Peyer's patch (tissue), 4 donors: ENCODE measurements at places on chromosomes 5 and 9. TPM values are rescaled to one million over a fixed set of nuclear protein-coding genes. Genes with fewer than 3 reads are reported as not detected.
A peak's percentile ranks its signal among the peaks of the same experiment; 100 is the strongest.

Gene BARHL1
- total RNA-seq: not detected

GRCh38 chr5:109709225-109709624 is 19.5 kb downstream of the MAN2A1 start:
- no peak overlapping the region for H3K27ac ChIP-seq
- peak; percentile 62 for DNase-seq
- H3K27me3 ChIP-seq: no peaks in the 10 kb centered on the region
- H3K36me3 ChIP-seq: no peaks in the 10 kb centered on the region

GRCh38 chr5:129459777-129460671 is at the start of gene ADAMTS19:
ADAMTS19 (plus strand) TSS chr5:129460298; CDS start chr5:129460392, 94 bp downstream.
- no peak for DNase-seq
- H3K27ac ChIP-seq: peak within 1 kb of the TSS; percentile 51
- no peaks in the 10 kb centered on the region for H3K27me3 ChIP-seq
- no peaks in the 10 kb centered on the region for H3K36me3 ChIP-seq

Gene TIMD4
- total RNA-seq: not detected

DNA sequence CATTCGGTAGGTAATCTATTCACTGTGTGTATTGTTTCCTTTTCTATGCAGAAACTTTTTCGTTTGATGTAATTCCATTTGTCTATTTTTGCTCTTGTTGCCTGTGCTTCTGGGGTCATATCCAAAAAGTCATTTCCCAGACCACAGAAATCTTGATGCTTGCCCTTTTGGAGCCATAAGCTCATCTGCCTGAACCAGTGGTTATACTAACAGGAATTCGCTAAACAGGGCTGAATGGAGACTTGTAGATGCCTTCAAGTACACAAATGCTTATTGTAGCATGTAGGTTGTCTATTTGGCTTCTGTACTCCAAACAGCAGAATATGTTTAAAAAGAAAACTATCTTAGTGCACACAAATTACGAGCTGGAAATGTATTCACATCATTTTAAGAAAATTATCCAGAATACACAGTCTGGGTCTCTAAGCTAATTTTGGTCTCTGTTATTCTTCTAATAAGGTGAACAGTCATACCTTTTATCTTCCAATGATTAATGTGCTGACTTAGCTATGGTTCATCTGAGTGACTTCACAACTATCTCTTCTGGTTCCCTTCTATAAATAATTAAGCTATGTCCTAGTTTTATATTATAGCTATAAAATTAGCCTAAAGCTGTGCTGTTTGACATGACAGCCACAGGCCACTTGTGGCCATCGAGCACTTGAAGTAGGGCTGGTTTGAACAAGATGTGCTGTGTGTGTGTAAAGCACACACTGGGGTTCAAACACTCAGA is 87.6 kb downstream of the DAPK1 start:
- no peak overlapping the region for H3K27ac ChIP-seq
- no peaks in the 10 kb centered on the region for H3K27me3 ChIP-seq
- no peak overlapping the region for H3K4me3 ChIP-seq
- no peaks in the 10 kb centered on the region for H3K36me3 ChIP-seq

GRCh38 chr5:30804739-30805505 is 388.6 kb upstream of the CDH6 start:
- no peaks in the 10 kb centered on the region for H3K27me3 ChIP-seq
- no peak overlapping the region for H3K27ac ChIP-seq
- no peak overlapping the region for H3K4me3 ChIP-seq
- DNase-seq: no peak

DNA sequence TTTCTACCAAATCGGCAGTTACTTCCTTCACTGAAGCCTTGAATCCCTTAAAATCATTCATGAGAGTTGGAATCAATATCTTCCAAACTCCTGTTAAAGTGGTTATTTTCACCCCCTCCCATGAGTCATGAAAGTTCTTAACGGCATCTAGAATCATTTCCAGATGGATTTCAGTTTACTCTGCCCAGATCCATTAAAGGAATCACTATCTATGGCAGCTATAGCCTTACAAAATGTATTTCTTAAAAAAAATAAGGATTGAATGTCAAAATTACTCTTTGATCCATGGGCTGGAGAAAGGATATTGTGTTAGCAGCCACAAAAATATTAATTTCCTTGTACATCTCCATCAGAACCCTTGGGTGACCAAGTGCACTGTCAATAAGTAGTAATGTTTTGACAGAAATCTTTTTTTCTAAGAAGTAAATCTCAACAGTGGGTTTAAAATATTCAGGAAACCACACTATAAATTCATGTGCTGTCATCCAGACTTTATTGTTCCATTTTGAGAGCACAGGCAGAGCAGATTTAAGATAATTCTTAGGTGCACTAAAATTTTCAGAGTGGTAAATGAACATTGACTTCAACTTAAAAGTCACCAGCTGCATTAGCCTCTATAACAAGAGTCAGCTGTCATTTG is 767.7 kb downstream of the DTWD2 start:
- H3K27ac ChIP-seq: no peak overlapping the region
- no peak overlapping the region for H3K4me3 ChIP-seq
- no peaks in the 10 kb centered on the region for H3K4me1 ChIP-seq
- no peaks in the 10 kb centered on the region for H3K36me3 ChIP-seq

DNA sequence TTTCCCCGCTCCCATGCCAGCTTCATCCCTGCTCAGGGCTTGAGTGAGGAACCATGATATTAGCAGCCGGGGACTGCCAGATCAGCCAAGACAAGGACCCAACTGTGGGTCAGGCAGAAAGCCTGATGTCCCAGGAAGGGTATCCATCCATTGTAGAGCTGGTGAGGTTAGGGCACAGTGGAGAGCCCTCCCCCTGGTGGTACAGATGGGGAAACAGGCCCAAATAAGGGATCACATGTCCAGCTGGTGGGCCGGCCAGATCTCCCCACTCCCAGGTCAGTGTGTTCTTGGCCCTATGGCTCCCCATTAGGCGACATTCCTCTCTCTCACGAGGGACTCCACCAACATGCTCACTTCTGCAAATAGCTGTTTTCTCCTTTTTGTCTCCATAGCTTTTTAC is 9.0 kb downstream of the CDX1 start:
- no peaks in the 10 kb centered on the region for H3K27me3 ChIP-seq
- H3K4me3 ChIP-seq: no peak overlapping the region
- H3K4me1 ChIP-seq: peaks cover 21% of the 10 kb centered on the region

DNA sequence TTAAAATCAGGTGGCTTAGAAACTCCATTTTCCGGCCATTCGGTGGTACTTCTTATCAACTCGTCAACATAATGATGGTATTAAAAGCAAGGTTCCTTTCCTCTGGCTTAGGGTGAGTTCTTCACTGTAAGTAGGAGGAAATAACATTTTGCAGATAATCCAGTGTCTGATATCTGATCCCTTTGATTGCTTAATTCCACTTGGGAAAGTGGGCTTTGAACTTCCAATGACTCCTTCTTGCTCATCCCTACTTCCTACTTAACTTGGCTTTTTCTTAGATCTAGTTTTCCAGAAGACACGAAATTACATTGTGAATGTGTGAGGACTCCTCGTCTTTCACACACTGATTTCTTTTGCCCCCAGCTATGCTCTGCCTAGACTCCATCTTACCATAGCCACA is 31.5 kb downstream of the DDX31 start:
- H3K27me3 ChIP-seq: no peaks in the 10 kb centered on the region
- no peak for DNase-seq
- no peaks in the 10 kb centered on the region for H3K4me1 ChIP-seq
- H3K27ac ChIP-seq: no peak overlapping the region
- no peak overlapping the region for H3K4me3 ChIP-seq

- DNase-seq: no peak
- no peaks in the 10 kb centered on the region for H3K4me1 ChIP-seq
- no peaks in the 10 kb centered on the region for H3K36me3 ChIP-seq
Measured at GRCh38 chr5:154324033-154324432, 121.8 kb upstream of the SAP30L start.

GRCh38 chr9:92439921-92440750 is 15.9 kb upstream of the OMD start:
- H3K27ac ChIP-seq: no peak overlapping the region
- no peak for DNase-seq
- no peaks in the 10 kb centered on the region for H3K27me3 ChIP-seq

- no peaks in the 10 kb centered on the region for H3K27me3 ChIP-seq
- no peaks in the 10 kb centered on the region for H3K4me1 ChIP-seq
- no peaks in the 10 kb centered on the region for H3K36me3 ChIP-seq
- no peak for DNase-seq
Measured at GRCh38 chr9:123407217-123407851, 51.3 kb downstream of the CRB2 start.

- H3K4me1 ChIP-seq: no peaks in the 10 kb centered on the region
- no peaks in the 10 kb centered on the region for H3K36me3 ChIP-seq
- no peaks in the 10 kb centered on the region for H3K27me3 ChIP-seq
- DNase-seq: peak; percentile 50
- no peak overlapping the region for H3K4me3 ChIP-seq
- H3K27ac ChIP-seq: no peak overlapping the region
Measured at GRCh38 chr5:127909066-127909465, 174.5 kb upstream of the SLC12A2 start.

DNA sequence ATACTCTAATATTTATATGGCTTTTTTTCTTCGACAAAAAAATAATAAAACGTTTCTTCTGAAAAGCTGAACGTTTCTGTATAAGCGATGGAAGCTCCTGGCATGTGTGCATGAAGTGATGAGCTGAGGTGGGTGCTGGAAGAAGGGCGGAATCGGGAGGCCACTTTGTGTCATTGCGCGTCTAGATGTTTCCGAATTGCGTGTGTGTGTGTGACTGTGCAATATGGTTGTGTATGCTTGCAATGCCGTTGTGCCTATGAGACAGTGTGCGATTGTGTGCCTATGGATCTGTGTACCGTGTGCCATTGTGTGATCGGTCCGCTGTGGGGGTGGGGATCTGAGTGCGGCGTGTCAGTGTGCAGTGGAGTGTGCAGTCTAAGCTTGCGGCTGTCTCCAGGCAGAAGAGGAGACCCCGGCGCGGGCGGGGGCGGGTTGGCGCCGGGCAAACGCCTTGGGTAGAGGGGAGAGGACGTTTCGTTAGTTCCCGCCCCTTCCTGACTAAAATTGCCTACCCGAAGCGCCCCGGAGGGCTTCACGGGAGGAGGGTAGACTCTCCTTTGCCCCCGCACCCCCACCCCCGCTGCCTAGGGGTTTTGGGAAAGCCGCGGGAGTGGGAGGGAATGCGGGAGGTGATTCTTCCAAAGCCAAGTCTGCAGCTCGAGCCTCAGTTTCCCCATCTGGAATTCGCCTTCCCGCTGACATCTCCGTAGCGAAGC is 24.2 kb downstream of the PCDHGC5 start:
- H3K36me3 ChIP-seq: peaks cover 33% of the 10 kb centered on the region
- H3K27me3 ChIP-seq: no peaks in the 10 kb centered on the region
- DNase-seq: no peak
- peaks cover 17% of the 10 kb centered on the region for H3K4me1 ChIP-seq

DNA sequence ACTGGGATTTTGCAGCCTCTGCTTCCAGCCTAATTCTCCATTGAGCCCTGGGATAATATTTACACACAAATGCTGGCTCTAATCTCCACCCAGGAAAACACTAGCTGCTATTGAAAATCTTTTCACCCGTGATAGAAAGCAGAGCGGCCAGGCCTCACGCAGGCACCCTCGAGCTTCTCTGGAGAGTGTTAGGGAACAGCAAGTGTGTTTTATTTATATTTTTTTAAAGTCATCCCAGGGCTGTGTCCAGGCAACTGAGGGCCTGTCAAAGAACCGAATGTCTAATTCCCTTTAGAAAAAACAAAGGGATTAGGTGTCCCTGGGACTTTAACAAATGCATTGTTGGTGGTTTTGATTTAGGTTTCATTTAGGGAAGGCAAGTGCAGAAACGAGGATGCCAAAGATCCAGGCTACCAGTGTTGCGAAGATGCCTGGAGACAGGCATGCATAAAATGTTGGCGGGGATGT is 51.2 kb upstream of the SPRY4 start:
- H3K4me1 ChIP-seq: no peaks in the 10 kb centered on the region
- no peaks in the 10 kb centered on the region for H3K36me3 ChIP-seq
- no peak for DNase-seq
- no peaks in the 10 kb centered on the region for H3K27me3 ChIP-seq
- H3K27ac ChIP-seq: no peak overlapping the region
- H3K4me3 ChIP-seq: no peak overlapping the region

DNA sequence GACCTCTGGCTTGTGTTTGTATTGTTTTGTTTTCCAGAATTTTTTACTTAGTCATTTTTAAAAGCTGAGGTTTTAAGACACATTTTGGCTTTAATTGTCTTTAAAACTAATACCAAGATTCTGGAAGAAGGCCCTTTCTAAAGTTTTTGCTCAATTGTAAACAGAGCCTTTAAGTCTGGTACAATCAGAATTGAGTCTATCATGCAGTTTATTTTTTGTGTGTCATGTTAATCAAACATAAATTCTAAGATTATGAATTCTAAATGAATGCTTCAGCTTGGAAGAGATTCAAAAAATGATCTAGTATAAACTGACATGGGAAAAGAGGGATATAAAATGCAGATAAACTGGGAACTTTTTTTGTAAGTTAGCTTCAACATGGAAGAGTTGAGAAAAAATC is 882.7 kb downstream of the TLE1 start:
- no peak overlapping the region for H3K4me3 ChIP-seq
- no peaks in the 10 kb centered on the region for H3K36me3 ChIP-seq
- DNase-seq: no peak
- no peaks in the 10 kb centered on the region for H3K27me3 ChIP-seq
- H3K4me1 ChIP-seq: no peaks in the 10 kb centered on the region

- H3K4me3 ChIP-seq: no peak overlapping the region
- no peaks in the 10 kb centered on the region for H3K4me1 ChIP-seq
- DNase-seq: peak; percentile 31
- no peaks in the 10 kb centered on the region for H3K36me3 ChIP-seq
Measured at GRCh38 chr5:40406741-40407211, 272.9 kb upstream of the PTGER4 start.

GRCh38 chr9:37449862-37450632 is 15.2 kb downstream of the ZBTB5 start:
- H3K4me1 ChIP-seq: peaks cover 26% of the 10 kb centered on the region
- DNase-seq: no peak
- no peak overlapping the region for H3K27ac ChIP-seq
- no peak overlapping the region for H3K4me3 ChIP-seq

Gene COX7C
- total RNA-seq: 650 TPM

DNA sequence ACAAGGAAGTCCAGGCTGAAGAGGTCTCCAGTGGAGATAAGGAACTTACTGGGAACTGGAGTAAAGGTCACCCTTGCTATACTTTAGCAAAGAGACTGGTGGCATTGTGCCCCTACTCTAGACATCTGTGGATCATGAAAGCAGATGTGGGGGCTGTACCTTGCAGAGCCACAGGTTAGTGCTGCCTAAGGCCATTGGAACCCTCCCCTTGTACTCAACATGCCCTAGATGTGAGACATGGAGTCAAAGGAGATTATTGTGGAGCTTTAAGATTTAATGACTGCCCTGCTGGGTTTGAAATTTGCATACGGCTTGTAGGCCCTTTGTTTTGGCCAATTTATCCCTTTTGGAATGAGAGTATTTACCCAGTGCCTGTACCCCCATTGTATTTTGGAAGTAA is 397.3 kb upstream of the GRIN3A start:
- no peaks in the 10 kb centered on the region for H3K27me3 ChIP-seq
- no peaks in the 10 kb centered on the region for H3K4me1 ChIP-seq
- H3K36me3 ChIP-seq: no peaks in the 10 kb centered on the region

GRCh38 chr9:19378647-19379046 is 1.4 kb downstream of the RPS6 start:
- H3K27me3 ChIP-seq: no peaks in the 10 kb centered on the region
- no peak for DNase-seq
- no peak overlapping the region for H3K27ac ChIP-seq

Gene SLC1A1
- total RNA-seq: 5.0 TPM
